Stimulated activated CD4-positive, alpha-beta T cell treated with anti-CD3 and anti-CD28 coated beads, TNF-alpha, amount 100 ng/mL, for 1 hour (primary cell): ENCODE measurements at places on chromosomes 5 and 9.

DNA sequence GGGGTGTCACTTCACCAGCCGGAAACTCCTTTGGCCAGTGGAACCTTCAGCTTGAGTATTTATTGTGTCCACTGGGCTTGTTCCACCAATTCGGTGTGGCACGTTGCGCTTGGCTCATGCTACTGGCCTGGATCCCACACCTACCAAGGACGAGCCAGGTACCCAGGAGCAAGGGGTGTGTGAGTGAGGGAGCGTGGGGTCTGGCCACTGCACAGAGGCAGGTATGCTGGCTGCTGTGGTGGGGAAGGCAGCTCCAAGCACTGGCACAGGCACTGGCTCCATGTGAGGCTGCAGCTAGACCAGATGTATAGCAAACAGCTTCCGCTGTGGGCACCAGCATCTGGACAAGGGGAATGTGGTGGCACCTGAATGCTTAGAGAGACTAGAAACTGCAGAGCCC, 28.1 kb upstream of the CYLC2 start:
- no peak for DNase-seq

- no peak for DNase-seq
Observed at GRCh38 chr5:159768243-159768642, 148.0 kb upstream of the ADRA1B start.

- no peak for DNase-seq
Observed at GRCh38 chr5:170640731-170641588, 137.1 kb downstream of the KCNIP1 start.

DNA sequence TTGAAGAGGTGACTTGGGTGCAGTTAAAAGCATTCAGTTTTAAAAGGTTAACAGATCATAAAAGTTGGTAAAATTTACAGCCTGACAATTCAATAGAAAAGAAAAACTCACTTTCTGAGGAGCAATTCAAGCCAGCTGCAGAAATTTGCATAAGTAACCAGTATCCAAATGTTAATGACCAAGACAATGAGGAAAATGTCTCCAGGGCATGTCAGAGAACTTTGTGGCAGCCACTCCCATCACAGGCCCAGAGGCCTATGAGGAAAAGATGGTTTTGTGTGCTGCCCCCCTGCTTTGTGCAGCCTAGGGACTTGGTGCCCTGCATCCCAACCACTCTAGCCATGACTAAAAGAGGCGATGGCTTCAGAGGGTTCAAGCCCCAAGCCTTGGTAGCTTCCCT, 1406.5 kb upstream of the ACO1 start:
- DNase-seq, result no peak

GRCh38 chr5:146040527-146040926, 64.8 kb downstream of the PLAC8L1 start:
- DNase-seq, result no peak

- no peak for DNase-seq
Observed at GRCh38 chr5:83608122-83608521, 112.5 kb downstream of the HAPLN1 start.

DNA sequence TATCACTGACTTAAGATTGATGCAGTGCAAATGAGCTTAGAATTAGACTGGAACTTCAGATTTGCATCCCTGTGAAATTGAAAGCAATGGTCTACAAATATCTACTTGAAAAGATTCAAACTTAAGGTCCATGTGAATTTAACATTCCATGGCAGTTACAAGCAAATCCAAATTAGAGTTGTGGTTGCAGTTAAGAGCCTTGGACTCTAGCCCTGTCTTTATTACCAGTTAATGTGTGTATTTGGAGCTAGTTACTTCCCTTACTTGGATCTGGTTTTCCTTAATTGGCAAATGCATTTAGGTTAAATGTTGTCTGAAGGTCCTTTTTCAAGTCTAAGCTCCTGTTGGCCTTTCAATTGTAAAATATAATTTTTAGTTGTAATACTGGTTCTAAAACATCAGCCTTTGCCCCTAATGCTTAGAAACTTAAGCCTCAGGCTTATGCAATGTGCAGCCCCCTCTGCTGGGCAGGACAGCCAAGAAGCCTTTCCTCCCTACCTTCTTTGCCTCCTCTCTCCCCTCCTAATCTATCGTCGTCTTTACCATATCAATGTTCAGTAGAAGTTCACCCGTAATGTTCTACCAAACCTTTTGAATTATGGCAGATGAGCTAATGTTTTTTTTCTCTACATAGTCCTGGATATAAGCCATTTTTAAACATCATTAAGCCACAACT, 59.5 kb downstream of the ERMP1 start:
- no peak for DNase-seq

DNA sequence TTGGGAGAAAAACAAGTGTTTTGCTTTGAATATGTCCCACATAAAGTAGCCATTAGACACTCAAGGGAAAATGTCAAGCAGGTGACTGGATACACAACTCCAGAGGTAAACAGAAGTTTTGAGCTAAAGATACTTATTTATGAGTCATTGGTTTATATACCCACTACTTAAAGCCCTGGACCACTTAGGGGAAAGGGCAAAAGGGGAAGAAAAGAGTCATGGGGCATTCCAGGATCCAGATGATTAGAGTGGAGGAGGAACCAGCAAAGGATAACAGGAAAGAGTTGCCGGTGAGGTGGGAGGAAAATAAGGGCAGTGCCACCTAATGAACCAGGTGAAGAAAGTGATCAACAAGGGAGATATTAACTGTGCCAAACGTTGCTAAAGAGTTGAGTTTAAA, 254.2 kb upstream of the NR4A3 start:
- DNase-seq, result no peak

GRCh38 chr9:16825971-16826625, 44.4 kb downstream of the BNC2 start:
- DNase-seq, result no peak

DNA sequence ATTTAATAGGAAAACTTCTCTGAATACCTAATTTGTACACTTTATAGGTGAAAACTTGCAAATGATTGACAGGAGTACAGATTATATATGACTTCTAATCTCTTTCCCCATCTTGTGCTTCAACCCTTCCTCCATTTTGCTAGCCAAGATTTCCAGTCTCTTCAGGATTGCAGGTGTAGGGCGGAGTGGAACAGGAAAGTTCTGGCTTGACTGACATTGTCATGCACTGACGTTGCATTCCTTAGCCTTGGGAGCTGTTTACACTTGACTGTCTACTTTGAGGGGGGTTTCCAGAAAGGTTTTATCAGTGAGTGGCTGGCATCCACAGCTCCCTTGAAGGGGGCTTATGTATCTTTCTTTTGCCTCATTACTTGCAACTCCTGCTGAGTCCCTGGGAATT, 34.1 kb upstream of the GRIA1 start:
- DNase-seq, result no peak

- no peak for DNase-seq
Observed at GRCh38 chr9:116154976-116155697, 1.5 kb downstream of the PAPPA start.

DNA sequence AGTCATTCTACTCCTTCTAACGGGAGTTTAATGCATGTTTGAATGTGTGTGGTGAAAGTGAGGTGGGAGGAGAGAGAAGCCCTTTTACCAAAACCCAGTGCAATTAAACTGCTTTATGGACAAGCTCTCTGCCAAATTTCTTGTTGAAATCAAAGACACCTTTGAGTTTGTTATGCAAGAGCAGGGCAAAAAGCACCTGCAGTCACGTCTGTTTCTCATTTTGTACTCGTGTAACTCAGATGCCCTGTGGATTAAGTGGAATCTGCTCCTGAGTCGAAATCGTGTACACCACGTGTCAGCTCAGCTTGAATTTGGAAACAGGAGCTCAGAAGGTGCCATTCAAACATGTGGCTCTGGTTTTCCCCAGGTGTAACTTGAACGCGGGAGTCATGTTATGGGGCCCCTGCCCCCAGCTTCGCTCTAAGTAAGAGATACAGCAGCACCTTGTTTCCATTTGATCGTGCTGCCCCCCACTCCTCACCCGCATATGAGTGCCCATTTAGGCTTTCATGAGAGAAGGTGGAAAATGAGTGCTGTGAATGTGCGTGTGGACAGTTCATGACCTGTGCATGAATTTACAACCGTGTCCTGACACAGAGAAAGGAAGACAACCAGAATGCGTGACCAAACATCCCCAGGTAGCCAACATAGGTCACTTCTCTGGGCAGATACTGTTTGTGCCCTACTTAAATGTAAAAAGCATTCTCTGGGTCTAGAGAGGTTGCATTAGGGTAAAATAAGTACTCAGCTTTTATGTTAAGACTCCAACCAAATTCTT, 347.0 kb upstream of the SLC30A5 start:
- DNase-seq, result no peak

- DNase-seq, result no peak
Observed at GRCh38 chr9:90991953-90992352, 190.3 kb downstream of the SYK start.
